NCI-H2107 (cell line): ENCODE measurements at places on chromosomes 3 and 15.

DNA sequence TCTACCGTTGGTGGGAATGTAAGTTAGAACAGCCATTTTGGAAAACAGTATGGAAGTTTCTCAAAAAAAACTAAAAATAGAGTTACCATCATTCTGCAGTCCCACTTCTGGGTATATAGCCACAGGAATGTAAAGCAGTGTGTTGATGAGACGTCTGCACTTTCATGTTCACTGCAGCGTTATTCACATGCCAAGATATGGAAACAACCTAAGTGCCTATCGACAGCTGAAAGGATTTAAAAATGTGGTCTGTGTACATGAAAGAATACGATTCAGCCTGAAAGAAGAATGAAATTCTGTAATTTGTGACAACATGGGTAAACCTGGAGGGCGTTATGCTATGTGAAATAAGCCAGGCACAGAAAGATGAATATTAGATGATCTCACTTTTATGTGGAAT is 157.7 kb downstream of the THSD4 start:
- DNase-seq = no peak

GRCh38 chr3:2958551-2958950 is 151.6 kb downstream of the IL5RA start:
- no peak for DNase-seq

DNA sequence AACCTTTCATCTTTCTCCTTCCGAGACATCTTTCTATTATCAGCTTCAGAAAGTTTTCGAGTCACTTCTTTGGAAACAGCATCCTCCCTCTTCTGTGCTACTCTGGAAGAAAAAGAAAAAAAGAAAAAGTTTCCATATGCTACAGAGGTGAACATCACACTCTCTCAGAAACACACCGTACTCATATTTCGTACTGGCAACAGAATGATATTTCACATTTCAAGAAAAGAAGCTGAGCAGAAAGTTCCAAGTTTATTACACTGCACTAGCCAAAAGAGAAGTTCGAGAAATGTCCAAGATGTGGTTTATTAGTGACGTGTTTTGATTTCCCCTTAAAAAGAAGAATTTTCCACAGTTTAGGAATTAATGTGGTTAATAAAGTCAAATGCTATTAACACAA is 6.0 kb downstream of the SSR3 start:
- no peak for DNase-seq

- DNase-seq = no peak
Measured at GRCh38 chr3:187960820-187961219, 193.1 kb upstream of the LPP start.

GRCh38 chr3:152797751-152798432 is 37.0 kb upstream of the P2RY1 start:
- no peak for DNase-seq

DNA sequence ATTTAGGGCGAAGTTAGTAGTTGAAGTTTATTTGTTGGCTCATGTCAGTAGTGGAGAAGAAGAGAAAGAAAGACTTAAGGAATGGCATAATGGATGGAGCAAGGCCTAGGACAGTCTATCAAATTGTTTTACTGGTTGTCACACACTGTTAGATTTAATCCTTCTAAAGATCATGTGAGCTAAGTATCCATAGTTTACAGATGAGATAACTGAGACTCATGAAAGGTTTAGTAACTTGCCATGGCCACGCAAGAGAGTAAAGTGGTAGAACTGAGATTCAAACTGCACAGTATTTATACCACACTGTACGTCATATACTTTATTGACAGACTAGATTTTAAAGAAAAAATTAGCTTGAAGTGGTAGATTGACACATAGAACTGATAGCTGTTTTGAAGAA is 11.4 kb downstream of the SPRED1 start:
- DNase-seq = no peak

DNA sequence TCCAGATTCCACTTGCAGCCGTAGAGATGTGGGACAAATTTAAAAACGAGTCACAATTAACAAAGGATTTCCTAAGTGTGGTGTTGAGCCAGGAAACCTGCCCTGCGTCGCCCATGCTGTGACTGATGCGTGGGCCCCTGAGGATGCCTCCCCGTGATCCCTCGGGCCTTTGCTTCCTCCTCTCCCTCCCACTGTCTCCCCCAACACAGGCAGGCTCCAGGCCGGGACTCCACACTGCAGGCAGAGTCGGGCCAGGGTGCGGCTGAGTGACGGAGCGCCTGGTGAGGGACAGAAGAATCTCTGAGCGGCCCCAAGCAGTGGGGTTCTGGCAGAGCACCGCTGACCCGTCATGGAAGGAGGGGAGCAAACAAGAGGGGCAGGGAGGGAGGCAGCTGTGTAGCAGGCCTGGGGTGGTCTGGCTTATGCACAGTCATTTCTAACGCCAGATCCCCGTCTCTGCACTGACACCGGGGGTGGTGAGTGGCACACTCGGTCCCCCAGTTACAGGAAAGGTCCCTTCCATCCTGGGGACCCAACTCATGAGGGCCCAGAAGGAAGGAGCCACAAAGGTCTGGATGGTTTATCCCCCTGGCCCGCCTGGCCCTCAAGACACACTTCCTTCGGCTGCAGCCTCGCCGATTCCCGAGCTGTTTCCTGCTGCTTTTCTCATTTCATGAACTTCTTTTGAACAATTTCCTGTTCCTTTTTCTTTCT is 91.0 kb downstream of the XXYLT1 start:
- DNase-seq = no peak
